ENCODE measurements at places on chromosomes 5 and 9.

GRCh38 chr5:72849546-72849945, 33.1 kb downstream of the TNPO1 start:
- no peak for DNase-seq

DNA sequence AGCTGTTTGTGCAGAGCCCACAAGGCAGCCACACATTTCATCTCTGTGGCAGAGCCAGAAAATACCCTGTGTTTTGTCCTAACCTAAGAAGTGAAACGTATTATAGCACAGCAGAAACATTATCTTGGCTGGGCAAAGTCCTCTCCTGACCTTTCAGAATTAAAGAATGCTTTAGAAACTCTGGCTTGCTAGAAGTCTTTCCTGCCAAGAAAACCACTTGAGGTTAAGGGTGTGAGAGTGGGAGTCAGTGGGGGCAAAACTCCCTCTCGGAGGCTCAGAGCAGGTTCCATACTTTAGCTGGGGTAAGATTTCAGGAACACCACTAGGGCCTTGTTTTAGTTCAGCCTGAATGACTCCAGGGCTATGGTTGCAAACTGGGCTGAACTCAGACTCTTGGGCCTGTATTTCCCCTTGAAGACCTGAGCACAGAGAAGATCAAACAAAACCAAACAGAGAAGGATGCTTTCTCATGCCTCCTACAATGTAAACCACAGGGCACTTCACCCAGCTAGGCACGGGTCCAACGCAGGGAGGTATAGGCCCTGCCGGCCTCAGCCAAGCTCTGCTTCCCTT, 48.0 kb downstream of the ZNF366 start:
- DNase-seq = no peak

DNA sequence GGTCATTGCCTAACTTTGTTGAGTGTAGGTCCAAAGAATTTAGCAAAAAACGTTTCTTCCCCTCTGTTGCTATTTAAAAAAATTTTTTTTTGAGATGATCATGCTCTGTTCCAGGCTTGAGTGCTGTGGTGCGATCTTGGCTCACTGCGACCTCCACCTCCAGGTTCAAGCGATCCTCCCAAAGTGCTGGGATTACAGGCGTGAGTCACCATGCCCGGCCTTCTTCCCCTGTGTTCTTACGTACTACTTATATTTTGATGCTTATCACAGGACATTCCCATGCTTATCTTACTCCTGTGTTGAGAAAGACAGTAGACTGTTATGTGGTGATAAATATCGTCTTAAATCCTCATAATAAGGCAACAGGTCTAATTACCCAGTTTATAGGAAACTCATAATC, 2.5 kb downstream of the ACER2 start:
- no peak for DNase-seq

DNA sequence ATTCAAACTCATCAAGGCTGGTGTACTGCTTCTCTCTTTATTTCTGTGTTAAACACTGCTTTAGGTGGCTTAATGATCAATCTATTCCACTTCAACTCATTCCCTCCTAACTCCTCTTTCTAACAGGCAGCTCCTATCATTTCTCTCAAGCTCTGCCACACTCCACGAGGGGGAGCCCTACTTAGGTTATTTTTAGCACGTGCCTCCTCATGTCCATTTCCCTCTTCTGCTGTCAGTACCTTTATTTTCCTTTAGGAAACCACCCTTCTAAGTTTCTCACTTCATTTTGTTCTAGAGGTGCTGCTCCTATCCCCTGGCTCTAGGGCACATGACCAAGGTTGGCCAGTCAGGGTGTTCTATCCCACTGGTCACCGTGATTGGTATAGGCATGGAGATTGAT, 6.7 kb upstream of the BRINP1 start:
- peak; percentile 90 for DNase-seq

DNA sequence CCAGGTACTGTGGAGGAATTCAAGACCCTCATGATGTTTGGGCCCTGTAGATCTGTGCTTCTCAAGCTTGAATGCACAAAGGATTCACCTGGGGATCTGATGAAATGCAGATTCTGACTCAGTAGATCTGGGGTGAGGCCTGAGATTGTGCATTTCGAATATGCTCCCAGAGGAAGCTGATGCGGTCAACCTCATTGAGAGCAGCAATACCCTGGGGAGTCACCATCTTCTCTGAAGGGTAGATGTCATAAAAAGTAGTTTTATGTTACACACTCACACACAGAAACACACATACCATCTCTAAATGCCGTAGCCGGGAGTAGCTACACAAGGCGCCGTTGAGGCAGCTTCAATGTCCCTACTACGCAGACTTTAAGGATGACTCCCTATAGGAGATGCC, 55.8 kb upstream of the CPEB4 start:
- DNase-seq = no peak

DNA sequence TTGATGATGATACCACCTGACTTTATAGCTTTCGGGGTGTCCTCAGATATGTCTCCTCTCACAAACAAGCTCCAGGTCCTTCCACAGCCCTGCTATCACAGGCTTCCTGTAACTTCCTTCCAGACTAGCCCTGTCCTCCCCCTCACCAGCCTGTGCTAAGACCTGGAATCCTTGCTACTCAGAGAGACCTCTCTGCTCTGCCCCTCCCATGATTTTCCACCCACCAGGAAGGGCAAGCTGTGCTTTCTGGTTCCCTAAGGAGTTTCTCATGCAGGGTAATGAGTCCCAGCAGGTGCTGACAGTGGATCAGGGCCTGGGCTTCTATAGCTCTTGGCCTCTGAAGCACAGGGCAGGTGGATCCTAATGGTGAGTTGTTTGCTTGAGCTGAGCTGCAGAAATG, 86.9 kb downstream of the AOPEP start:
- DNase-seq = no peak

GRCh38 chr5:151574444-151574996, 16.6 kb downstream of the FAT2 start:
- DNase-seq = peak; percentile 12
